ENCODE measurements at places on chromosomes 1 and 21.

GRCh38 chr1:23923592-23924499 is 10.7 kb upstream of the CNR2 start:
- no peak for DNase-seq

DNA sequence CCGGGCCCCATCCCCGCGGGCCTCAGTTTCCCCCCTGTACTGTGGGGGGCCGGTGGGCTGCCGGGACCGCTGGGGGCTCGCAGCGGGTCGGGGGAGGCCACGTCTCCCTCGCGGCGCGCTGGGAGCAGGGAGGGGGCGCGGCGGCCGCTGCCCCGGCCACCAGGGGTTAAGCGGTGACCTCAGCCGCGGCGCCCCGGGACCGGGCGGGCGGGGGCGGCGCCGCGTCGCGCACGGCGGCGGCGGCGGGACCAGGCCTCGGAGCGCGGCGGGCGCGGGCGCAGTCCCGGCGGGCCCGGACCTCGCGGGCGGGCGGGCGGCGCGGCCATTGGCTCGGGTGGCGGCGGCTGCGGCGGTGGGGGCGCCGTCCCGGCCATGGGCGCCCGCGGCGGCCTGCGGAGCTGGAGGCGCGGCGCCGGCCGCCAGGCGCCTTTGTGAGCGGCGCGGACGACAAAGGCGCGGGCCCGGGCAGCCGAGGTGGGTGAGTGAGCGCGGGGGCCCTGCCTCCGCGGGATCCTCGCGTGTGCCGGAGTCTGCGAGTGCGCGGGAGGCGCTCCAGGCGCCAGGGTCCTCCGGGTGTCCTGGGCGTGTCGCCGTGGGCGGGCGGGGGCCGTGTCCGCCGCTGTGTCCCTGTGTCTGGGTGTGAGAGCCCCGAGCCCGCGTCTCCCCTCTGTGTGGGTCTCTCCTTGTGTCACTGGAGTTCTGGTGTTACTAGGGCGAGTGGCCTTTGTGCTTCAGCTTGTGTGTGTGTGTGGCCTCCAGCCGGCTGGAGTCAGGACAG is at the start of gene ARHGEF10L:
Gene ARHGEF10L (plus strand): TSS at position 222 of the 778 bp plus-strand sequence. CDS start 40,898 bp downstream, outside the sequence.
- no peak for DNase-seq

DNA sequence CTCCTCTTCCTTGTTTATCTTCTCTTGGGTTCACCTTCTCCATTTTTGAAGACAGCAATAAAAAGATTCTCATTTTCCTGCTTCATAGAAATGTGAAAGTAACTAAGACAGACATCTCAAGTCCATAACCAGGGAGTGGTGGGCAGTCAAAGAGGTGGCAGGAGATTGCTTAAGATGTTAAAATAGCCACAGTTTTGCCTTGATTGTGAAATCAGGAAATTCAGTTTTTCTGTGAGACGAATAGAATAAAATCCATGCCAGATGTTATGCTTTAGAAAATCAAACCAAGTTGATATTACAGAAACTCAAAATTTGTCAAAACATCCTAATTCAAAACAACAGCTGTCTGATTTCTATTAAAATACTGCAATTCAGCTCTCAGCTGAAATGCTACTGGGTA is 57.2 kb downstream of the TNN start:
- no peak for DNase-seq

GRCh38 chr1:192133350-192133926 is 24.8 kb upstream of the RGS18 start:
- no peak for DNase-seq

GRCh38 chr1:185170291-185170848 is 13.4 kb downstream of the SWT1 start:
- DNase-seq: no peak

- DNase-seq: no peak
Observed at GRCh38 chr1:28965271-28965870, 51.0 kb downstream of the EPB41 start.

GRCh38 chr1:209343511-209343910 is 240.0 kb upstream of the CAMK1G start:
- DNase-seq: no peak

DNA sequence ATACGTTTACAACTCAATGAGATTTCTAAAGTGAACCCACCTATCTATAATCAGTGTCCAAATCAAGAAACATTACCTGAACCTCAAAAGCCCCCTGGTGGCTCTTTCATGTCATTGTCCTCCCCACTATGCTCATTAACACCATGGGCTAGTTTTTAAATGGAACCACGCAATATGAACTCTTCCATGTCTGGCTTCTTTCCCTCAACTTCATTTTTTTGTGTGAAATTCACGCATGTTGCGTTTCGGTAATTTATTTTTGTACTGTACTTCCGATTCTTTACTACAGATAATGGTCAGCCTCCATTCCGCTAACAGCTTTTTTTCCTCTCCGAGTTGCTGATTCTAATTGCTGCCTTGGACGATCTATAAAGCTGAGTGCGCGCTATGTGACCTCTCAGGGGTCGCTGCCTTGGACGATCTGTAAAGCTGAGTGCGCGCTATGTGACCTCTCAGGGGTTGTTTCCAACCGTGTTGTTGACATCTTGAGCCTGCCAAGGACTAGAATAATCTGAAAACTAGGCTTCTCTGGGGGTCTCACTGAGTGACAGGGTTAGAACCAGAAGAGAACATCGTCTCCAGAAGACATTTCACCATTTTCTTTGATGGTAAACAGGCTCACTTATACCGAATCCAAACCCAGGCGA is 1.1 kb upstream of the CACYBP start:
- DNase-seq: peak; percentile 5

GRCh38 chr21:34276711-34277425 is 86.9 kb upstream of the KCNE2 start:
- DNase-seq: no peak

DNA sequence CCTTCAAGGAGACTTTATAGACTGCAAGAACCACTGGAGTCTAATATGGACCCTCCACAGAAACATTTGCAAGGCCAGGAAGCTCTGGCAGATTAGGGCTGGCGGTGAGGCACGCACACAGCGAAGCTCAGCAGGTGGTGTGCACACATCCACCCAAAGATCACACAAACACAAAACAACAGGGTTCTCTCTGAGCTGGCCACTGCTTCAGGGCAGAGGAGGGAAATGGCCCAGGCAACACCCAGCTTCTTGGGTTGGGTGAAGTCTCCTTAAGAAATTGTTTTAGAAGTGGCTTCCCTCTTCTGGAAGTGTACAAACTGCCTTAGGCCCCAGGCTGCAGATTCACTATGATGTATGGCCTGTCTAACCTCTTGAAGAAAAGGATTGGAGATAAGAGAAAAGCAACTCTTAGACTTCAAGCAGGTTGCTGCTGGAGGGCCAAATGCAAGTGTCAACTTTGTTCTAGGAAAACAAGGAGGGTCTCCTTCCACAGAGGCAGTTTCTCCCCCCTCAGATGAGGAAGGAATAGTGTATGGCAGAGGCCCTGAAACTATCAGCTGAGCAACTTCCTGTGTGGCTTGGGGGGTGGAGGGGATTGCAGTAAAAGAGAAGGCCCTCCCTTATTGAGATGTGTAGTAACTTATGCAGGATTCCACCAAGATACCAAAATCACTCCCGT is 2.0 kb downstream of the RCSD1 start:
- DNase-seq: no peak

DNA sequence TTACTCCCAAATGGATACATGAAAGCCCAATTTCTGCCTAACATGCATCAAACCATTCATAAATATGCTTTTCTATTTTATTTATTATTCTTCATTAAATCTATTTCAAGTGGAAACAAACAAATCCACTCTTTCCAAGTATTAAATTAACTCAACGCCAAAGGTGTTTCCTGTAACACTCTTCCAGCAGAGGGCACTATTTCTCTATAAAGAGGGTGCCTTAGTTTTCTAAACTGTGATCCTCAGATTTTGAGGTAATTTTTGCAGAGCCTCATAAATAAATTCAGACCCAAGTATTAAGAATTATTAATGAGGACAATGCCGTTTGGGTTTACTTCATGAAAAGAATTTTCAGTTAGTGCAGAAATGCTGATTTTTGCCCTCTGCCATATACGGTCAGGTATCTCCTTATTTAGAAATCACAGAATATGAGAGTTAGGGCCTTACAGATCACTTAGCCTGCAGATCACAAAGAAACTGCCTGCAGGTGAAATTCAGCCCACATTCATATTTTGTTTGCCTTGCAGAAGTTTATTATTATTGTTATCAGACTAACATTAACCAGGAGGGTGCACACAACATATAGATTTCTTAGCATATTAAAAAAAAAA is 40.1 kb upstream of the MYSM1 start:
- DNase-seq: no peak

DNA sequence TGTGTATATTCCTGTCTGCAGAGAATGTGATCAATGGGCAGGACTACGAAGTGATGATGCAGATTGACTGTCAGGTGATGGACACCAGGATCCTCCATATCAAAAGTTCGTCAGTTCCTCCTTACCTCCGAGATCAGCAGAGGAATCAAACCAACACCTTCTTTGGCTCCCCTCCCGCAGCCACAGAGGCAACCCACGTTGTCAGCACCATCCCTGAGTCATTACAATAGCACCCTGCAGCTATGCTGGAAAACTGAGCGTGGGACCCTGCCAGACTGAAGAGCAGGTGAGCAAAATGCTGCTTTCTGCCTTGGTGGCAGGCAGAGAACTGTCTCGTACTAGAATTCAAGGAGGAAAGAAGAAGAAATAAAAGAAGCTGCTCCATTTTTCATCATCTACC is 65.2 kb downstream of the OLFML2B start:
- DNase-seq: no peak

DNA sequence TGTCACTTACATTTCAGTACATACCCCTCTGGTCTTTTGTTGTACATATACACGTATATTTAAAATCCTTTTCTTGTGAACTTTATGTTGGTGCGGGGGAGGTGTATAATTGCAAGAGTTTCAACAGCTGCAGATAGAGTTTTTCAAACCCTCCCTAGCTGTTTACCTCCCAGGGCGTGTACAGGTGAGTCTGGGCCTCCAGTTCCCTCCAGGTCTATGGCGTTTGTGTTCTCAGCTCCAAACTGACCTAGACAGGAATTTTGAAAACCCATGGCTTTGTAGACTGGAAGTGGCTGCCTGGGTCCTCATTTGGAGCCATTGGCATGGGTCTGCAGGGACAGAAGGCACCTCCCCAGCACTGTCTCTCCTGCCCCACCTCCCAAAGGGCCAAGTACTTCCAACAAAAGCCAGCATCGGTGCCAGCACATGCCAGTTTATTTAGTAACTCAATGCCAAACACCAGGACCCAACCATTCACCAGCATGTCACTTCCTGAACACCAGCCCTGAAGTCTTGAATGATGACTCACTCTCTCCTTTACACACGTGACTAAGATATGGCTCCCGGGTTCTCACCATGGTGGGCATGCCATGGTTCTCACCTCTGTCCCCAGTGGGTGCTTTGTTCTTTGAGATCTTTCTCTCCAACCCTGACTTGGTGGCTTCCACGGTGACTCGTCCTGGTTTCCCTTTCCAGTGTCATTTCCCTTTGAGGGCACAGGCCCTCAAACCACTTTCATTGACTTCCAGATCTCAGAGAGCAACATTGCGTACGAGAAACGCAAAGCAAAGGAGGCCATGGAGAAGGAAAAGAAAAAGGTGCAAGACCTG is 57.3 kb upstream of the EFHD2 start:
- peak; percentile 21 for DNase-seq

DNA sequence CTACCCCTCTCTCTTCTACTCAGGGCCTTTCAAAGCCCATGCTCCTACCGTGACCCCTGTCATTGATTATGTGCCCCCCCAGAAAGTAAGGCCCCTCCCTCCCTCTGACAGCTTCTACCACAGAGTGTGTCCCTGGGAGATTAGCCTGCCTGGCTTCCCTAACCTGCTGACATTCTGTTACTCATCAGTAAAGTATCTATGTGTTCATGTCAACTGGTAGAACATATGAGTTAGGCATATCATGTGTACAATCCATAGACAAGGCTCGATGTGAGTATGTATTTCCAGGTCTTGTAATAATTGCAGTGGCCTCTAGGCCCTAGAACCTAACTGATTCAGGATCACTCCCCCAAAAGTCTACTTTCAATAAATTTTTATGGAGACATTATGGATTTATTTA is 120.0 kb downstream of the GIPC2 start:
- no peak for DNase-seq

DNA sequence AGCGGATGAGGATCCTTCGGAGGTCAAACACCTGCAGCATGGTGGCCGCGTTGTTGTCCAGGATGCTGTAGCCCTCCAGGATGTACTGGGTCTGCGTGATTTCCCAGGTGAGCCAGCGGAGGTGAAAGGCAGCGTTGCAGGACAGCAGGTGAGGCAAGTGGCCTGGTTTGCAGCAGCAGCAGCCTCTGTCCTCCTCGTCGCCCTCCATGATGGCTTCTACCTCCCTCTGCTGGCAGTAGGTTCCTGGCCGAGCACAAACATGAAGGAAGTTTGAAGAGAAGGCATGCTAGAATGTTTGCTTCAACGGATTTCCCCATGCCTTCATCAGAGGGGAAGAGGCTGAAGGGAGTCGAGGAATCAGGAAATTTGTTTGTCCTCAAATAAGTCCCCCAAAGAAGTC is 74.7 kb downstream of the NTPCR start:
- no peak for DNase-seq

DNA sequence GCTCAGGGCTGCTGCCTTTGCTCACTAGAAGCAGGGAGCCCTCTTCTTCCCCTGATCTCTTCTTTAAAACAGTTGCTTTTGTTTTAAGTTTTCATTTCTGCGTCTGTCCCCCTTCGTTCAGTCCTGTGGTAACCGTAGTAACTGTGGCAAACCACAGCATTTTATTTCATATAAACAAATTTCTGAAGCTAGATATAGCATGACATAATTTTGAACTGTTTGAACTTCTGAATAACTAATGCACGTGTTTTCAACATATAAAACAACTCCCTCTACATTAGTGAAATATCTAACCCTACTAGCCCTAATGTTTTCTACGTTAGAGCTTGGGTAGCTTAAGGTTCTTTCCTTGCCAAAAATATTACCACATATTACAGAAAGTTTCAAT is 104.6 kb downstream of the DISP1 start:
- DNase-seq: no peak

- no peak for DNase-seq
Observed at GRCh38 chr1:106975944-106976343, 80.5 kb upstream of the PRMT6 start.

GRCh38 chr1:58136387-58136786 is 410.1 kb downstream of the OMA1 start:
- DNase-seq: no peak

GRCh38 chr1:55886856-55887712 is 671.9 kb upstream of the USP24 start:
- no peak for DNase-seq

Measured in stimulated activated CD8-positive, alpha-beta memory T cell treated with anti-CD3 and anti-CD28 coated beads, Interleukin-4, amount 100 ng/mL, for 1 hour (primary cell).